ENCODE measurements at places on chromosomes 6 and 20. TPM values are rescaled to one million over a fixed set of nuclear protein-coding genes. Genes with fewer than 3 reads are reported as not detected.

DNA sequence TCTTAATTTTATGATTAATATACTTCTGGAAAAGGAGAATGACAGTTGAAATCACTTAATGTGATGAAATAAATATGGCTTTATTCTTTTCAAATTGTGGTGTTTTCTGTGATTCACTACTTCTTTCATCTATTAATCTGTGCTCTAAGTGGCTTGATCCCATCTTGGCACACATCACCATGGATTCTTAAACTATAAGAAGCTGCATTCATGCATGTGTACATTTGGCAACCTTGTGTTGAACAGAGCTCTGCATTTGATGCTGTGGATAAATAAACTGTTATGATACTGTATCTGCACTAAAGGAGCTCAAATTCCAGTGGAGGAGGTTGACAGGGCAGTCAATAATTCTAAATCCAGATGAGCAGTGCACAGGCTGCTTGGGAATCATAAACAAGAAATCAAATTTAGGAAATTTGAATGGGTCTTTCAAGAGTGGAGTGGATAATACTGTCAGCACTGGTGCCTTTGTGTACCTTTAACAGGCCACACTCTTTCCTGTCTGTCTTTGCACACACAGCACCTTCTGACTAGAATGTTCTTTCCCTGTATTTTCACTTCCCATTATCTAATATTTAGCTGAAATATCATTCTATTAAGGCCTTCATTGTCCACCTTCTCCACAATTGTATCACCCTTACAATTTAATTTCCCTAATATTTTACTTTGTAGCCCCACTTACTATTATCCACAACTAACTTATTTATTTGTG lies 252.9 kb downstream of the GRM1 start:
- H3K27ac ChIP-seq = no peak overlapping the region
- no peak overlapping the region for H3K4me3 ChIP-seq
- H3K4me1 ChIP-seq = no peaks in the 10 kb centered on the region
- no peaks in the 10 kb centered on the region for H3K27me3 ChIP-seq
- H3K36me3 ChIP-seq = no peaks in the 10 kb centered on the region

DNA sequence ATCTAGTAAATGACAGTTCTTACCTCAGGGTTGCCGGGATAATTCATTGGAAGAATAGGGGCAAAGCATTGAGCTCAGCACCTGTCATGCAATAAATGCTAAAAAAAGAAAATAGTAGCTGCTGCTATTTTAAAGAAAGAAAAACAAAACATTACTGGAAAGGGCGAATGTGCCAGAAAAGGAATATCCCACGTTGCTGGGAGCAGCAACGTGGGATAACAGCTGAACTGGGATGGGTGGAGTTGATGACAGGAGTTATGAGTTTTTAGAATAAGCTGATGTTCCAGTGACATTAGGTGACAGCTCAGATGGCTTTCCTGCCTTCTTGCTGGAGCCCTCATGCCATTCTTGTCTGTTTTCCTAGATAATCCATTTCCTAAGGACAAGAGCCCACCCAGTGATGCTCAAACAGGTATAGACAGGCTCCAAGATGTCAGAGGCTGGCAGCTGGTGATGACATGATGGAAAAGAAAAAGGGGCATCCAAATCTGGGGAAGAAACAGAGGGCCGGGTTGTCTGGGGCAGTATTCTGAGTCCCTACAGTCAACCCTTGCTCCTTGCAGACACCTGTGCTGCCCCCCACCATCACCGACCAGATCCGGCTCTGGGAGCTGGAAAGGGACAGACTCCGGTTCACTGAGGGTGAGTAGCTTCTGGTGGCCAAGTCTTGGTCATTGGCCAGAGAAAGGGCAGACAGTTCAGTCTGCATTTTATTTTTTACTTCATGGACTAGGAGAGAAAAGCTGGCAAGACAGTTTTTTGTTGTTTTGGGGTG lies 1.1 kb upstream of the VARS2 start:
- H3K27ac ChIP-seq = peak overlapping the region; percentile 94
- peak overlapping the region; percentile 56 for H3K4me3 ChIP-seq
- no peaks in the 10 kb centered on the region for H3K27me3 ChIP-seq
- no peak for DNase-seq
- H3K36me3 ChIP-seq = no peaks in the 10 kb centered on the region

PXDC1 gene
- 75.9 TPM for total RNA-seq

GRCh38 chr6:97026298-97026697 lies 101.8 kb downstream of the KLHL32 start:
- no peak overlapping the region for H3K4me3 ChIP-seq
- H3K4me1 ChIP-seq = no peaks in the 10 kb centered on the region
- no peak overlapping the region for H3K27ac ChIP-seq
- DNase-seq = no peak

DNA sequence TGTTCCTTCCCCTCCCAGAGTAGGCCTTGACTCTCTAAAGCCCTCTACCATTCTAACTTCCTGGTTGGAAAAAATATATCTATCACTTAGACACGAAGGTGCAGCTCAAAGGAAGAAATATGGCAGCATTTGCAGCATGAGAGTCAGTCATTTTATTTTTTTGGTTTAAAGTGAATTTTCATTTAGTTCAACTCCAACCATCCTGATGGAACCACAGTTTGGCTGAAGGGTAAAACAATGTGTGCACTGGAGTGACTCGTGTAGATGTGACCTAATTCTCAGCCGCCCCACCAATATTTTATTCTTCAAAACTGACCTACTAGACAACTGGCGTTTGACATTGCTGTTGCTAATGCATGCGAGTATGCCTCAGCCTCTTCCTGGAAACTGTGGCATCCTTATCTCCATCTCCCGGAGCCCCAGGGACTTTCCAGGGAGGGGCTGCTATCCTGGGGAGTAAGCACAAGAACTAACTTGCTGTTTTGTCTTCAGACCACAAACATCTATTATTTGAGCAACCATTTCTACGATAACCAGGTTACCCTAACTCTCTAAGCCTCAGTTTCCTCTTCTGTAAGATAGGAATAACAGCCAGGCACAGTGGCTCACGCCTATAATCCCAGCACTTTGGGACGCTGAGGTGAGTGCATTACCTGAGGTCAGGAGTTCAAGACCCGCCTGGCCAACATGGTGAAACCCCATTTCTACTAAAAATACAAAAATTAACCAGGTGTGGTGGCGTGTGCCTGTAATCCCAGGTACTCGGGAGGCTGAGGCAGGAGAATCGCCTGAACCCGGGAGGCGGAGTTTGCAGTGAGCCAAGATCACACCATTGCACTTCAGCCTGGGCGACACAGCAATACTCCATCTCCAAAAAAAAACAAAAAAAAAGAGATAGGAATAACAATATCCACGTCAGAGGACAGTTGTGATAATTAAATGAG lies 148.7 kb upstream of the JARID2 start:
- no peak overlapping the region for H3K4me3 ChIP-seq
- no peaks in the 10 kb centered on the region for H3K36me3 ChIP-seq
- H3K27me3 ChIP-seq = no peaks in the 10 kb centered on the region

DNA sequence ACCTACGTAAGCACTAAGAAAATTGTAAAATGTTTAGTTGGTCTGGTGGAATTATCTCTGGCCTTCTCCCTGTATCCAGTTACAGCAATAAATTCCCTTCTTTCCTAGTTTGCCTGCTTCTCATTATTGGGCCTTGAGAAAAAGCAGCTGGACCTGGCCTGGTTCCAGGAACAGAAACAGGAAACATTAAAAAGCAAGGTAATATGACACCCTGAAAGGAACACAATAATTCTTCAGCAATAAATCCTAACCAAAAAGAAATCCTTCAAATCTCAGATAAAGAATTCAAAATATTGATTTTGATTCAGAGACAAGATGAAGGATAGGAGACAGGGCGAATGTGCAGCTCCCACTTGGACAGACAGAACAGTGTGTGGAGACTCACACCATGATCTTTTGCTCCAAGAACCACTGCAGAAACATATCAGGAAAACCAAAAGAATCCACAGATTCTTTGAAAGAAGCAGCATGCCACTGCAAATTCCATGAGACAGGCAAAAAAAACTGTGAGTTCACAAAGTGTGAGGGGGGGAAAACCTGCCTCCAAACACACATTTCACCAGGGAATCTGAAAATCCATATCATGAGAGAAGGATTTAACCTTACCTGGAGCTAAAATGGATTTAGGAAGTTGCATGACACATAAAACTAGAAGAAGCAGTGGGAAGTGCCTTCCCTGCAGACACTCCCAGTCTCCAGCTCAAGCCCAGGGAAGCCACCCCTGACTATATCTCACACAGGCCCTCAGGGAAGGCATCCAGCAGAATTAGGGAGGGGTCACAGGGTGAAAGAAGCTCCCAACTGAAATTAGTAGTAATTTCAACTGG lies 28.9 kb downstream of the TREM1 start:
- H3K27me3 ChIP-seq = no peaks in the 10 kb centered on the region
- no peaks in the 10 kb centered on the region for H3K36me3 ChIP-seq
- no peak for DNase-seq
- H3K4me3 ChIP-seq = no peak overlapping the region

CST4 gene
- total RNA-seq = not detected

DNA sequence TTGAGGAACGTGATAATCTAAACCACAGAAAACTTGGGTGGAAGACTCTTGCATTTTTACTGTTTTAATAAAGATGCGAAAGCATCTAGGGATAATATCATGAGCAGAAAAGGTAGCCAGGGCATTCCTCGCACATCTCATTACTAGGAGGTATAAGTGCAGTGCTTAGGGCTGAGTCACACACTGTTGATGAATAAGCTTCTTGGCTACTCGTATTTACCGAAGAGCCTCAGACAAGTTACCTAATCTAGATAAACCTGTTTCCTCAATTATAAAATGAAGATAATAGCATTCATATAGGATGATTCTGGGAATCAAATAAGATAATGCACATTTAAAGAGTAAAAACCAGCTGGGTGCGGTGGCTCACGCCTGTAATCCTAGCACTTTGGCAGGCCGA lies 780 bp upstream of the KIAA0319 start:
- H3K27ac ChIP-seq = no peak overlapping the region
- peaks cover 13% of the 10 kb centered on the region for H3K4me1 ChIP-seq
- H3K27me3 ChIP-seq = no peaks in the 10 kb centered on the region
- H3K4me3 ChIP-seq = no peak overlapping the region

DNA sequence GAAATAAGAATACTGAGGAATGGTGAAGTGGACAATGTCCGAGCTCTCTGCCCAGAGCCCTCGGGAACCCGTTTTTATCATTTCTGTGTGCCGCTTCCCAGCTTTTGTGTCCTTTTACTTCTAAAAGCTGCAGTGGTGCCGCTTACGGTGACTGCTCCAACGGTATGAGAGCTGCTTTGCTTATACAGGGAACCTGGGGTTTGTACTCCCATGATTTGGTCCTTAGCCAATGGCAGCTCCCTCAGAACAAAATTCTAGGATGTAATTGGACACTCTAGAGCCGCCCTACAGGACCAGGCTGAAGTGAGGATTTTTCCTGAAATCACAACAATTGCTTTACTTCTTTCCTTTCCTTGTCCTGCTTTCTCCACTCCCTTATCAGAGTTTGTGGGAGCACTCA lies 24.2 kb upstream of the PCSK2 start:
- no peaks in the 10 kb centered on the region for H3K36me3 ChIP-seq
- H3K27me3 ChIP-seq = no peaks in the 10 kb centered on the region
- no peak overlapping the region for H3K4me3 ChIP-seq
- H3K4me1 ChIP-seq = no peaks in the 10 kb centered on the region

DNA sequence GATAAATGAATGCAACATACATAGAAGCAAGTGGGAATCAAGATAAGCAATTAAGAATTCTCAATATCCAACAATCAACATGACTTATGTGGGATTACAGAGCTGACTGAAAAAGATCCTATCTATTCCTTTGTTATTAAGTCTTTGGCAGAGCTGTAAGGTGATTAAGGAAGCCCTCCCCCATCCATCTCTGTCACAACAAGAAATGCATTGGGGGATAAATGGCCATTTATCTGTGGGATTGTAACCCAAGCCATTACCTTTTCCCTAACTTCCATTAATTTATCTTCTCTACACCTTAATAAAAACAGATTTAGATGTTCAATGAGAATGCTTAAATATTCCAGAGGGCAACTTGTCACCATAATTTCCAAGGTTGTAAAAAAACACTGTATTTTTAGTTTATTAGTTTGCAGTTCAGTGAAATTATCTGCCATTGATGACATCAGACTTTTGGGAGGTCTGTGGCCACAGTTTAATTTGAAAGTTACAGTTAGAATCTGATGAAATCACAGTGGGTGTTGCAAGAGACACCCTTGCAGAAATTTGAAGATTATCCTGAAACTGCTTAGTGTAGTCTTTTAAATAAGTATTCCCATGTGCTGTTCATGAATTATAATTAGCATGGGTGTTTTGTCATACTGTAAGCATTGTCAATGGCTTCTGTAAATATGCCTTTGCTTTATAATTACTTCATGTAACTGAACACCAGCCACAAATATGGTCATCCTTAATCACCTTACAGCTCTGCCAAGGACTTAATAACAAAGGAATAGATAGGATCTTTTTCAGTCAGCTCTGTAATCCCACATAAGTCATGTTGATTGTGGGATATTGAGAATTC lies 49.4 kb upstream of the FYN start:
- DNase-seq = no peak
- no peak overlapping the region for H3K4me3 ChIP-seq
- H3K36me3 ChIP-seq = no peaks in the 10 kb centered on the region
- no peaks in the 10 kb centered on the region for H3K4me1 ChIP-seq
- no peak overlapping the region for H3K27ac ChIP-seq

GRCh38 chr6:6314596-6314995 lies 5.9 kb downstream of the F13A1 start:
- no peak overlapping the region for H3K4me3 ChIP-seq
- H3K27me3 ChIP-seq = no peaks in the 10 kb centered on the region
- no peaks in the 10 kb centered on the region for H3K36me3 ChIP-seq
- DNase-seq = no peak
